ENCODE measurements at places on chromosomes 11 and 22. TPM values are rescaled to one million over a fixed set of nuclear protein-coding genes. Genes with fewer than 3 reads are reported as not detected.

- no peaks in the 10 kb centered on the region for H3K27me3 ChIP-seq
- DNase-seq, result no peak
- H3K36me3 ChIP-seq, result no peaks in the 10 kb centered on the region
- no peak overlapping the region for H3K4me3 ChIP-seq
- peaks cover 6% of the 10 kb centered on the region for H3K4me1 ChIP-seq
Measured at GRCh38 chr11:134066943-134067885, 1.7 kb upstream of the JAM3 start.

DNA sequence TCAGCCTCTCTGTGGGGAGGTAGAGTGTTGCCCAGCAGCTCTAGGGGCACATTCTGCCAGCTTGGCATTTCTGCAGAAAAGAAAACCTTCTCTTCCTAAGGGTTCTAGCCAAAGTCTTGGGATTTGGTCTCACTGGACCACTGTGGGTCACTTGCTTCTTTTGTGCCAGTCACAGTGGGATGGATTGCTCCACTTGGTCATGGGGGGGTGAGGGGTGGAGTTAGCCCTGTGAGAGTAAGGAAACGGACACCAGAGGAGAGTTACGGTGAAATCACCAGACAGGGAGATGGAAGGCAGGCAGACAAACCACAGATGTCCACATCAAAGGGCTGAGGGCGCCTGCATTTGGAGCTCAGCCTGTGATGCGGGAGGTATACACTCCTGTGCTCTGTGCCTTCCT lies 10.8 kb downstream of the SGSM1 start:
- no peaks in the 10 kb centered on the region for H3K36me3 ChIP-seq
- no peak for DNase-seq
- H3K4me1 ChIP-seq, result no peaks in the 10 kb centered on the region
- no peak overlapping the region for H3K4me3 ChIP-seq
- no peak overlapping the region for H3K27ac ChIP-seq

Gene C11orf91
- total RNA-seq, result not detected

GRCh38 chr11:27618281-27618915 lies 81.9 kb downstream of the BDNF start:
- no peak overlapping the region for H3K27ac ChIP-seq
- DNase-seq, result no peak
- no peak overlapping the region for H3K4me3 ChIP-seq
- no peaks in the 10 kb centered on the region for H3K36me3 ChIP-seq
- H3K4me1 ChIP-seq, result no peaks in the 10 kb centered on the region

Gene RAB39A
- total RNA-seq, result not detected

Gene DDTL
- total RNA-seq, result 4.9 TPM

DNA sequence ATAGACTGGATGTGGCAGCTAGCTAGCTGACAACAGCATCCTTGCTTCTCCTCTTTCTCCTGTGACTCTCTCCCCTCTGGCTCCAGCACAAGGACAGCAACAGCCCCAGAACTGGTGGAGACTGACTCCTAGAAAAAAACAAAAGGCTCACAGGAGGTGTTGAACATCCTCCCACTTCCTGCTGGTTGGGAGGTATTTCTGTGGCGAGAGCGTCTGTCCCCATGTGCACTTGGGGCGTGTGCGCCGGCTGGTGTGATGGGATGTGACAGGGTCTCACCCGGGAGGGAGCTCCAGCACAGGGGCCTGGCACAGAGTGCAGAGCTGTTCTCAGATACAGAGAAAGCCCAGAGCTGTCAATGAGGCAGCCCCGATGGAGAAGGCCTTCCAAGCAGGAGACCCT lies 107.2 kb upstream of the E2F8 start:
- no peaks in the 10 kb centered on the region for H3K4me1 ChIP-seq
- H3K27ac ChIP-seq, result no peak overlapping the region
- H3K27me3 ChIP-seq, result peaks cover 3% of the 10 kb centered on the region
- no peak for DNase-seq

DNA sequence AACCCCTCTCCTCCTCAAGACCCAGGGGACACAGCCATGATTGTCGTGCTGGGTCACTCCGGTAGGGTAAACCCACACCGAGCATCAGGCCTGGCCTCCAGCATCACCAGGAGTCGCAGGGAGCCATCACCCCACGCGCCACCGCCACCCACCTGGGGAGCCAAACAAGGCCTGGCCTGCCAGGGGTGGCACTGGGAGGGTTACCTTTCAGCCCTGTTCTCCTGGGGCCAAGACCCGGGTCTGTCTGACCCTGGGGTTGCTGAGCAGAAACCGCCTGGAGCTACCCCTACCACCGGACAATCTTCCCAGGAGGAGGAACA lies 39.3 kb upstream of the NNMT start:
- H3K27ac ChIP-seq, result no peak overlapping the region
- H3K4me1 ChIP-seq, result no peaks in the 10 kb centered on the region
- no peaks in the 10 kb centered on the region for H3K36me3 ChIP-seq
- no peak for DNase-seq

Gene OPCML
- total RNA-seq, result not detected

GRCh38 chr22:30909306-30909705 lies 59.3 kb downstream of the MORC2 start:
- H3K27ac ChIP-seq, result no peak overlapping the region
- H3K4me1 ChIP-seq, result no peaks in the 10 kb centered on the region
- H3K4me3 ChIP-seq, result no peak overlapping the region
- H3K27me3 ChIP-seq, result no peaks in the 10 kb centered on the region

Gene PYGM
- 12.3 TPM for total RNA-seq

DNA sequence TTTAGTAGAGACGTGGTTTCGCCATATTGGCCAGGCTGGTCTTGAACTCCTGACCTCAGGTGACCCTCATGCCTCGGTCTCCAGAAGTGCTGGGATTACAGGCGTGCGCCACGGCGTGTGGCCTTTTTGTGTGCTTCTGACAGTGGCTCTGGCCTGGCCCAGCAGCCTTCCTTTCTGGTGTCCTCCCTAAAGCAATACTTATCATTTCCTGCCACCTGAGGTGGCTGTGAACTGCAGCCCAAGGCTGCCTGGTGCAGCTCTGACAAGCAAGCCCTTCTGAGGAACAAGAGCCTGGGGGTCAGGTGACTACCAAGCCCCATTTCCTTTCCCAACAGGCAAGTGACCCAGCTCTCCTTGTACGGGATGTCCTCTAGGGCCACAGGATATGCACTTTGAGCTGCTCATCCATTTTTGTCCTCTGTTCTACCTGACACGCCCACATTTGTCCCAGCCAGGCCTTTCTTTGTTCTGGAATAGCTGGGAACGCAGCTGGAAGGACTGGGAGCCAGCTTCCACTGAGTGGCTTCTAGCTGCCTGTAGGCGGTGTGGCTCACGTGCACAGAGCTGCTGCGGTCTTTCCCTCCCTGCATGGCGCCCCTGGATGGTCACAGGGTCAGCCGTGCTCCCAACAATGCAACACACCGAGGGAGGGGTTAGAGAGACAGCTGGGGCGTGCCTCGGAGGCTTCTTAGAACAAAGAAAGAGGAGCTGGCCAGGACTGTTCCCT lies 12.3 kb upstream of the BID start:
- H3K4me1 ChIP-seq, result peaks cover 2% of the 10 kb centered on the region
- H3K27ac ChIP-seq, result no peak overlapping the region
- no peaks in the 10 kb centered on the region for H3K27me3 ChIP-seq

DNA sequence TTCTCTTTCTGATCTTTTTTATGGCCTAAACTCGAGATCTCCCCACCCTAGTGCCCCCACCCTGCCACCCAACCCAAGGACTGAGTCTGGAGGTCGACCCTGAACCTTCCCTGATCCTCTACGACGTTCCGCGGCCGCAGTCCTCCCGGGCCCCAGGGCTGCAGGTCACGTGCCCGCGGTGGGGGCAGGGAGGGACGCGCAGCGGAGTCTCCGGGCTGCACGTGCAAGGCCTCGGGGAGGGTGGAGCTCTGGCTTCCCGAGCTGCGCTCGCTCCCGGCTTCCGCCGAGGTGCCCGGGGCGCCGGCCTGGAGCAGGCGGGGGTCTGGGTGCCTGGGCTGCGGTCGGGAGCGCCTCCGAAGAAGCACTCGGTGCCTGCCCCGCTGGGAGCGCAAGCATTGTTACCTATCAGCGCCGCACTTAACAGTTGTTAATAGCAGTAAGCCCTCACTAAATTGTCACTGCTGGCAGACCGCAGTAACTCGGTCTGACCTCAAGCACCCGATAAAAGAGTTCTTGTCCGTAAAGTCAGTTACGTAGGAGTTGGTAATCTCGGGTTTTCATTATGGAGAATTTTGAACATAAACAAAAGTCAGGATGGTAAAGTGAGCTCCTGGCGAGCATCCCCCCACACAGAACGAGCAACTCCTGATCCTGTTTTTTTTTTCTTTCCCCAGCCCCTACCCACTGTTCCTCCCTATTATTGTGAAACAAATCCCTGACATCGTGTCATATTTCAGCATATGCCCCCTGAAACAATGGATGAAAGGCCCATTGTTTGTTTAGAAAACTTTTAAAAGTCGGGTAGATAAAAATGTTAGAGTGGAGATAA lies 69.7 kb upstream of the EP300 start:
- H3K27ac ChIP-seq, result peak overlapping the region; percentile 82
- no peaks in the 10 kb centered on the region for H3K36me3 ChIP-seq
- peak; percentile 69 for DNase-seq
- H3K4me3 ChIP-seq, result peak overlapping the region; percentile 57

DNA sequence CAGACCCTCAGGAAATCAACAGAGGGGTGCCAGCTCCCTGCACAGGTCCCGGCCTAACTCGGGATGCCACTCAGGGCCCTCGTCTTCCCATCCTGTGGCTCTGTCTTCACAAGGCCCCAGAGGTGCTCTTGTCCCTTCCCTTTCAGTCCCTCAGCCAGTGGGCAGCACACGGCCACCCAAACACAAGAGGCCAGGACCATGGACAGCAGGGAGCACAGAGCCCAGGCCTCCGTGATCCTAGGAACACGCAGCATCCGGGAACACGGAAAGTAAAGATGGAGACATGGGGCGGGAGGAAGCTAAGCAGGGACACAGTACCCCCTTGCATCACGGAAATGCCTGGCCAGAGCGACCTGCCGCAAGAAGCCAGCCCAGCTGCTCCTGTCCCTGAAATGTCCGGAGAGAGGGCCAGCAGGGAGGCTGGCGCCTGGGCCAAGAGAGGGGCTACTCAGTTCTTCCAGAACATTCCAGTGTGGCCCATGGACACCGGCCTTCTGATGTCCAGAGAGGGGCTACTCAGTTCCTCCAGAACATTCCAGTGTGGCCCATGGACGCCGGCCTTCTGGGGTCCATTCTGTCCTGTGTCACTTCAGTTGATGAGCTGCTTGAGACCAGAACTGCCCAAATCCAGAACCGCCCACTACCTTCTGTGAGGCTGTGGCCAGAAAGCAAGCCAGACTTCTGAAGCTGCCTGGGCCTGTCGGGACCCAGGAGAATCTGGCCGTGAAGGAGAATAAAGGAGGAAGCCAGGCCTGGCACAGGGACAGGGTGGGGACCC lies 274.0 kb downstream of the BRD1 start:
- no peaks in the 10 kb centered on the region for H3K36me3 ChIP-seq
- no peak overlapping the region for H3K4me3 ChIP-seq
- no peaks in the 10 kb centered on the region for H3K4me1 ChIP-seq
- no peaks in the 10 kb centered on the region for H3K27me3 ChIP-seq
- no peak overlapping the region for H3K27ac ChIP-seq

- no peaks in the 10 kb centered on the region for H3K4me1 ChIP-seq
- H3K27me3 ChIP-seq, result no peaks in the 10 kb centered on the region
- no peak overlapping the region for H3K27ac ChIP-seq
- H3K4me3 ChIP-seq, result no peak overlapping the region
Measured at GRCh38 chr11:76587820-76588454, 82.6 kb downstream of the LRRC32 start.

Gene FGF19
- total RNA-seq, result not detected

GRCh38 chr22:24146194-24146616 lies 35.1 kb upstream of the SUSD2 start:
- H3K4me3 ChIP-seq, result no peak overlapping the region
- H3K4me1 ChIP-seq, result peaks cover 60% of the 10 kb centered on the region
- peak; percentile 40 for DNase-seq
- peak overlapping the region; percentile 61 for H3K27ac ChIP-seq

DNA sequence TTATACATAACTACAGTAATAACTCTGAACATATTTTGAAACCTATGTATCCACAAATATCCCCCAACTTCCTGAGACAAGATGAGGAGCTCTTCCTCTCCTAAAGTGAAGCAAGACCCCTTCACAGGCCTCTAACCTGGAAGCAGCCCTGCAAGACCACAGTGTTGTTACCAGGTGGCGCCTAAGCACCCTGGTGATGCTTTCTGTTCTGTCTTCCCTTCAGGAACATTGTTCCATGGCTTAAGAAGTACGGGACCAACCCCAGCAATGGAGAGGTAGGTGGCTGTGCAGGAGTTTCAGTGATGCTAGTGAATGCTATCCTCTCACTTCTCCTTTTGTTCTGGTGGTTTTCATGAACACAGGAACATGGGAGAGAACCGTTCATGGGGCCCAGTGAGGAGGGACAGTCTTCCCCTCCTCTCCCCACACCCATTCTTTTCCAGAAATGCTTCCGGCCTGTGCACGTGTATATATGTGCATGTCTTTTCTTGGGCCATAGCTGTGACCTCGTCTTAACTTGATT lies 6.4 kb downstream of the PPIL2 start:
- H3K4me3 ChIP-seq, result no peak overlapping the region
- no peak overlapping the region for H3K27ac ChIP-seq
- peaks cover 68% of the 10 kb centered on the region for H3K36me3 ChIP-seq
- no peaks in the 10 kb centered on the region for H3K27me3 ChIP-seq
- no peak for DNase-seq
- H3K4me1 ChIP-seq, result no peaks in the 10 kb centered on the region

- no peak overlapping the region for H3K27ac ChIP-seq
- DNase-seq, result no peak
- no peaks in the 10 kb centered on the region for H3K4me1 ChIP-seq
- no peak overlapping the region for H3K4me3 ChIP-seq
Measured at GRCh38 chr11:70916351-70916750, 336.0 kb downstream of the SHANK2 start.

DNA sequence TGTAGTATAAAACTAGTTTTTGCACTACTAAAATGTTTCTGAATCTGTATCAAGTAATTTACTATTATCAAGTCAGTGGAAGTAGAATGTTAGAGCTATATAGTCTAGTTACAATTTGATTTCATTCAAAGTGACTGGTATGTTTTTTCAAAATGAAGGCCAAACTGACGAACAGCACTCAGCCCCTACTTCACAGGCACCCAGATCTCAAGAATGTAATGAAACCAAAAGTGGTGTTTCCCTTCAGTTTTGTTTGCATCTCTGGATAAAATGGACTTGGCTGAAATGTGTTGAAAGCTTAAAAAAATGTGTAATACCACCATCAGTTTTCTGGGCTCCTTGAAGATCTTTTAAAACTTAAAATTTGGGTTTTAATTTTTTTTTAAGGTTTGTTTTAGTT lies 46.4 kb downstream of the QSER1 start:
- H3K27ac ChIP-seq, result no peak overlapping the region
- no peaks in the 10 kb centered on the region for H3K4me1 ChIP-seq
- no peak overlapping the region for H3K4me3 ChIP-seq
- H3K36me3 ChIP-seq, result no peaks in the 10 kb centered on the region
- DNase-seq, result no peak
- no peaks in the 10 kb centered on the region for H3K27me3 ChIP-seq
